ENCODE measurements at places on chromosomes 6 and 20.

GRCh38 chr6:22432060-22432459 lies 135.2 kb upstream of the PRL start:
- no peak for DNase-seq

- no peak for DNase-seq
Measured at GRCh38 chr20:56829788-56830385, 200.8 kb downstream of the TFAP2C start.

DNA sequence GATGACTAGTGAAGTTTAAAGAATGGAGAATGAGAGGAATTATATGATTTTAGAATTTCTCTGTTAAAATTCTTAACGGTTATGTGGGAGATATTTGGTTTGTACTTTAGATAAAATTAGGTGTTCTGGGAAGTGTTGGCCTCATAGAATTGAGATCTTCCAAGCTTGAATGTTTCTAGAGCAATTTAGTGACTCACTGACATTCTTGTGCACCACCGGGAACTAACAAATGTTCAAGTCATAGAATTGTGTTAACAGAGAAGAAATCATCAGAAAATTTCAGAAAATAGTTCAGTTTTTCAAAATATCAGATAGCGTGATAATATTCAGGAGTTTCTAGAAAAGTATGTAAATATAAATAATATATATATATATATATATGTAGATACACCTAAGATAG lies 67.9 kb upstream of the BMP5 start:
- DNase-seq: no peak

DNA sequence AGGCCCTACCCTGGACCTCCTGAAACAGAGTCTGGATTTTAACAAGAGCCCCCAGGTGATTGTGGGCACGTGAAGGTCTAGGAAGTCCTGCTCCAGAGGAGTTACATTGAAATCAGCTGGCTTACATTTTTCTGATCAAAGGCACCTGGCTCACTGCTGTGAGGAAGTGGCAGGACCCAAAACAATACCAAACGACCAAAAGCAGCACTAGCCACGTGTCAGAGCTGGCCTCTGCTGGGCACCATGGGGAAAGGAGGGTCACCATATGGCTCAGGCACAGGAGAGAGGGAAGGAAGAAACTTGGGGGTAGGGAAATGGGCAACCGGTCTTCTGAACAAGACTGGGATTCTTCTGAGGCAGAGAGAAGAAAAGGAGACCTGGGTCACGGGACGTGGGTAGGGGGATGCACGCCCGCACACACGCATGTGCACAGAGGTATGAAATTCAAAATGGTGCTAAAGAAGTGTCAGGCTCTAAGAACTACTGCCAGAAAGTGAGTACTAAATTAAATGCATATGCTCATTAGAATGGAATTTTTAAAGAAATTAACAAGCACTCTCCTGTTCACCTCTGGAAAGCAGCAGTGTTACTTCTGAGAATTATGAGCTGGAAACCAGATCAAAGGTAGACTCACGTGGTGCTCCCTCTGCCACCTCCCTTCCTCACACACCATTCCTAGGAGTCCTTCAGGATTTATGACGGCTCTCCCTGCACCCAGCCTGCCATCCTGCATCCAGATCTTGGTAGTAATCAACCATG lies 113.6 kb downstream of the TRERF1 start:
- DNase-seq: no peak

- peak; percentile 75 for DNase-seq
Measured at GRCh38 chr6:107847844-107848802, 24.0 kb upstream of the SCML4 start.

DNA sequence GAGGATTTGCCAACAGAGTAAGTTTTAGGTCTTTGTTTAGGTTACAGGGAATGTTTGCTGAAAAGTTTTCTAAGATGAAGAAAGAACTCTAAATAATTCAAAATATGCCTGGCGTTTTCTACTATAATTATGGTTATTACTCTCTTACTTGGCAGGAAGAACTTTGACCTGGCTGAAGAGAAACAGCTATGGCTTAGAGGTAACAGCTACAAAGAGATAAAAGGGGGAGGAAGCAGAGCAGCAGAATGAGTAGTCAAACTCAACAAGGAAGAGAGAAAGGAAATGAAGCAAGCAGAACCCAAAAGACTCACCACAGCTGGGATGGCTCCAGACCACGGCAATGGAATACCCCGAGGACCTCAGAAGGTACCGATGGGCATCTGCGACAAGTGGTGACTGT lies 95.6 kb downstream of the KIF16B start:
- DNase-seq: no peak

DNA sequence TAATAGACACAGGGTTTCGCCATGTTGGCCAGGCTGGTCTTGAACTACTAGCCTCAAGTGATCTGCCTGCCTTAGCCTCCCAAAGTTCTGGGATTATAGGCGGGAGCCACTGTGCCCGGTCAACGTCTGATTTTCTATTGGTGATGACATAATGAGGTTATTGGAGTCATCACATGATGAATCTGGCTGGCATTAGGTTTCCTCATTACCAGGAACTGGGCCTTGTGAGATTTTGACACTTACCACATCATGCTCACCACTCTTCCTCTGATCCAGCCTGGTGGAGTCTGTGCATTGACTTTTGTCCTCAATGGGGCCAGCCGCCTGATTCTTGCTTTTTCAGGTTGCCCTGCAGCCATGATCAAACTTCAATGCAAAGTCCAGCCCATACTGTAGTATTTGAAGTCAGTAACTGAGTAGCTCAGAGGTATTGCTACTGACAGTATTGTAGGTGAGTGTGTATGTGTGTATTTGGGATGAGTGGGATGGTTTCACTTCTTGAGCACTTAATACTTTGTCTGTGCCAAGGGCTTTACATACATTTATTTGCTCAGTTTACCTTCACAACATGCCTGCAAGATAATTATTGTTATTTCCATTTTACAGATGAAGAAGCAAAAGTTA lies 16.0 kb downstream of the ANKS1A start:
- no peak for DNase-seq

GRCh38 chr6:169677096-169677495 lies 24.7 kb downstream of the WDR27 start:
- no peak for DNase-seq

DNA sequence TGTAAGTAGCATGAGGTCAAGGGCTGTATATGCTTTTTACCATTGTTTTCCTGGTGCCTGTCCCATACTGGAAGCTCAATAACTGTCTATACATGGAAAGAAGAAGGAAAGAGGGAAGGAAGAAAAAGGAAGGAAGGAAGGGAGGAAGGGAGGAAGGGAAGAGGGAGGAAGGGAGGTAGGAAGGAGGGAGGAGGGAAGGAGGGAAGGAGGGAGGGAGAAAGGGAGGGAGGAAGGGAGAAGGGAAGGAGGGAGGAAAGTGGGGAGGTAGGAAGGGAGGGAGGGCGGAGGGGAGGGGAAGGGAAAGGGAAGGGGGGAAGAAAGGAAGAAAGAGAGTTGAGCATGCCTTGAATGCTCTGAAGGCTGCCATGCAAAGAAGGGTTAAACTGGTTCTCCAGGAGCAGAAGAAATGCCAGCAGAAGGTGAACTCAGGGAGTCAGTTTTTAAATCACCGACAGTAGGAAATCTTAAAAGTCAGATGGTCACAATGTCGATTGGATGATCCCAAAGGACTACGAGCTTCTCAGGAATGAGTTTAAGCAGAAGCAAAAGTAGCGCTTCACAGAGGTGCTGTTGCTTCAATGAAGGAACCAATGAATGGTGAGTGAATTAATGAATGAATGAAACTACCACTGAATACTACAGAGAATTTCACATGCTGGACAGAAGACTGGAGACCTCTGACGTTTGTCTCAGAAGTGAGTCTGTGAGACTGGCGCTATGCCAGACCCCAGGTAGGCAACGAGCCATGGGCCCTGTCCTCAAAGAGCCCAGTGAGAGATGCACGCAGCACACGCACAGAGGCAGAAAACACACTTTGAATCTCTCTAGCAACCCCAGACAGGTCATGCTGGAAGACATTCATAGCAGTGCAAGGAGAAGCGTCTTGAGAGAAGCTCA lies 117.6 kb downstream of the MRPL14 start:
- DNase-seq: no peak

DNA sequence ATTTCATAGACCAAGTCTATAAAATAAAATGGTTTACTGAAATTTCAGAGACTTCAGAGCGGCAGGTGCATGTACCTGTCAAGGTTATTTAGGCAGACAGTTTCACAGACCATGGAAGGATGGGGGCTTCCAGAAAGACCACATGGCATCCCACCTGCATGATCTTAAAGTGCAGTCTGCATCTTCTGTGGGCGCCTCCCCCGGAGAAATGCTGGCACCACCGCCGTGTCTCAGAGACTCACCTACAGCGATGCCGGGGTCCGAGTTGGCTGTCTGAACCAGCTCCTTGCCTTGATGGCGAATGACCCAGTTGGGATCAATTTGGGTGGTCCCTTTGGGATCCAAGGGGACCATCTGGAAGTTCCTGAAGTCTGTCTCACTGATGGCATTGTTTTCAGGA lies 30.6 kb downstream of the THBS2 start:
- DNase-seq: no peak

GRCh38 chr6:43226192-43226851 lies 3.0 kb downstream of the DNPH1 start:
- no peak for DNase-seq

- no peak for DNase-seq
Measured at GRCh38 chr20:2795451-2795850, 5.0 kb downstream of the CPXM1 start.

- no peak for DNase-seq
Measured at GRCh38 chr20:58436868-58437645, 48.0 kb downstream of the VAPB start.

GRCh38 chr20:17518339-17519052 lies 12.7 kb downstream of the BFSP1 start:
- DNase-seq: no peak

DNA sequence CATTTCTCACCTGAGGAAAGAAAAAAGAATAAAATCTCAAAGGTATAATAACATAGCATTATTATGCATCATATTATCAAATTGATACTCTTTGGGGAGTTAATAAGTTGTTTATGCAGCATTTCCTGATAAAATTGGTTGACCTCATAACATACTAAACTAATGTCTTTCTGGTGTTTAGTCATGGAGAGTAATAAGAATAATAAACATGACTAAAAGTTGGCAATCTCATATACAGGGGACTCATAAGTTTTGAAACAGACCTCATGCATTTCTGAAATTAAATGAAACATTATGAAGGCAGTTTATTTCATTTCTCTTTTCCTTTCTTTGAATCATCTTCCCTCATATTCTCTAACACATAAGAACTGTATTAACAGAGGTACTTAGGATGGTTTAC lies 60.5 kb upstream of the PRDM1 start:
- DNase-seq: no peak

- DNase-seq: no peak
Measured at GRCh38 chr20:19893356-19893755, 123.8 kb upstream of the NAA20 start.

DNA sequence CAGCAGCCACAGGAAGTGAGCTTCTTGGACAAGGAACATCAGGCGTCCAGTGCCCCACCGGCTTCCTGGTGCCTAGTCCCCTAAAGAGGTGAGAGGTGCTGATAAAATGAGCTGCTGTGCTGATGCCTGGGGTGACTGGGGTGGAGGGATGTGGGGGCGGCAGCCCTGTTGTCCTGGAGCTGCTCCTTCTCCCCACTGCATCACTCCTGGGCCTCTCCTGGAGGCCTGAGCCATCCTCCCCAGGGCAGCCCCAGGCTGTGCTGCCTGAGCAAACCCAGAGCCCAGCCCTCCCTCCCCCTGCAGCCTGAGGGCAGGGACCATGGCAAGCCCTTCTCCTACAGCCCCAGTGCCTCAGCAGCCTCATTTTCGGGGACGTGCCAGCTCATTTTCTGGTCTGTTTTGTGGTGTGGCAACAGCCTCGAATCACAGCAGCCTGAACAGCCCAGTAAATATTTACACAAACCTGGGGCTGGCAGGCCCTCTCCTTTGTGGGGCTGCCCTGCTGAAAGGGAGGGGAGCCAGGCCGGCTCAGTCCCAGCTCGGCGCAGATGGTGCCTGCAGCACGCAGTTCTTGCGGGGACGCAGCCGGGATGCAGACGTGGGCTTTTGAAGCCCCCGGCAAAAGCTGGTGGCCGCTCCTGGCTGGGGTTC lies 259.9 kb downstream of the DLL1 start:
- no peak for DNase-seq
